ENCODE measurements at places on chromosomes 4 and X.

DNA sequence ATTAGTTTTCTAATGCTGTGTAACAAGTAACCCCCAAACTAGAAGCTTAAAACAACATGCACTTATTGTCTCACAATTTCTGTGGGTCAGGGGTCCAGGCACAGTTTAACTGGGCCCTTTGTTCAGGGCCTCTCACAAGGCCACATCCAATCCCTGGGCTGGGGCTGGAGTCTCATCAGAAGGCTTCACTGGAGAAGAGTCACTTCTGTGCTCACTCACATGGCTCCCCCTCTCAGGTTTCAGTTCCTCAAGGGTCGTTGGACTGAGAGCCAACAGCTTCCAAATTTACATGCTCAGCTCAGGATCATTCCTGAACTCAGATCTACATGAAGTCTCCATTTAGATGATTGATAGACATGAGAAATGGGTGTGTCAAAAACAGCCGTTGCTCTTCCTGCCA lies 77.1 kb downstream of the EVC start:
- DNase-seq = no peak

GRCh38 chr4:26081795-26082498 lies 167.9 kb downstream of the SMIM20 start:
- DNase-seq = no peak

GRCh38 chrX:150362599-150363481 lies at the start of gene MAMLD1:
TSS of gene MAMLD1 (plus strand) at chrX:150363317. CDS start at chrX:150445517, 82,200 bp downstream.
- peak; percentile 45 for DNase-seq

- no peak for DNase-seq
Observed at GRCh38 chr4:184755278-184755677, 21.4 kb upstream of the CENPU start.

DNA sequence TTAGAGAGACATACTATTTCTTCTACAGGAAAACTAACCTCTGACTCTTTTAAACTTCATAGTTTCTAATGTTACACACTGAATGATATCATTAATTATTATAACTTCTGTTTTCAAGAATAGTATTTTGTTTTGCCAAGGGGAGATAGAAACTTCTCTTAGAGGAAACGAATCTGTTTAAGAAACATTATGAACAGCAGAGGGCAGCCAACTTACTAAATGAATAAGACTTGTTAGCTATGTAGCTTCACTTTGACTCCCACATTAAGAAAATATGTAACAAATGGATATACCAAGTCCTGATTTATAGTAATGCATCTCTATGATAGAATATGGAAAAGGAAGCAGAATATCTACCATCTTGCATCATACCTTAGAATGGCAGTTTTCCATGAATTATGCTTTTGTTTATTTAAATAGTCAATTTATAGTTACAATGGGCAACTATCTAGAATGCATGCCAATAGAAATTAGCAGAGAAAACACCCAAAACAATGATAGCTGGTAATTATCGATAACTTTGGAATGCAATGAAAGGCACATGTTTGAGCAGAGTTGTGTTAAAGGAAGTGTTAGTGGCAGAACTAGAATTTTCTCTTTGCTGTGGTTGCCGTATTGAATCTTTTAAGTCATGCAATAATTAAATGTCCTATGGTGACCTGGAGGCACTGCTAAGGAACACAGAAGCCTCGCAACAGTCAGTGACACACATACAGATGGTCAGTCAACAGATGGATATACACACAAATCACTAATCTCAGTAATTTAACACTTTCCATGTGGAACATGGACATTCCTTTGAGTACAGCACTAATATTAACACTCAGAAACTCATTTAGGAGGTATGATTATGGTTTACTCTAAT lies 105.7 kb upstream of the PDLIM3 start:
- no peak for DNase-seq

DNA sequence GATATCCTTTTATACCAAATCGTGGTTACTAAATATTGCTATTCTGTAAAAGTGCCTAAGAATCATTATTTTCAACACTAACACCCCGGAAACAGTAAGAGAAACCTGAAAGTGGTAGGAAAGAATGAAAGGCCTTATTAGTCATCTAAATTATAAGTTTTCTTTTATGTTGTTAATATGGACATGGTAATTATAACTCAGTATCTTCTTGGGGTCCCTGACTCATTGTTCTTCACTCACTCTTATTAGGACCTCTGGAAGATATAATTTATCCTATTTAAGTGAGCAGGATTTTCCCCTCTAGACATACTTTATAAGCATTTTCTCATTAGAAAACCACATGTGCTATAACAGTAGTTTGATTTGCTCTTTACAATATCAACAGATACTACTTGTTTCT lies 51.0 kb downstream of the SMARCA5 start:
- no peak for DNase-seq

DNA sequence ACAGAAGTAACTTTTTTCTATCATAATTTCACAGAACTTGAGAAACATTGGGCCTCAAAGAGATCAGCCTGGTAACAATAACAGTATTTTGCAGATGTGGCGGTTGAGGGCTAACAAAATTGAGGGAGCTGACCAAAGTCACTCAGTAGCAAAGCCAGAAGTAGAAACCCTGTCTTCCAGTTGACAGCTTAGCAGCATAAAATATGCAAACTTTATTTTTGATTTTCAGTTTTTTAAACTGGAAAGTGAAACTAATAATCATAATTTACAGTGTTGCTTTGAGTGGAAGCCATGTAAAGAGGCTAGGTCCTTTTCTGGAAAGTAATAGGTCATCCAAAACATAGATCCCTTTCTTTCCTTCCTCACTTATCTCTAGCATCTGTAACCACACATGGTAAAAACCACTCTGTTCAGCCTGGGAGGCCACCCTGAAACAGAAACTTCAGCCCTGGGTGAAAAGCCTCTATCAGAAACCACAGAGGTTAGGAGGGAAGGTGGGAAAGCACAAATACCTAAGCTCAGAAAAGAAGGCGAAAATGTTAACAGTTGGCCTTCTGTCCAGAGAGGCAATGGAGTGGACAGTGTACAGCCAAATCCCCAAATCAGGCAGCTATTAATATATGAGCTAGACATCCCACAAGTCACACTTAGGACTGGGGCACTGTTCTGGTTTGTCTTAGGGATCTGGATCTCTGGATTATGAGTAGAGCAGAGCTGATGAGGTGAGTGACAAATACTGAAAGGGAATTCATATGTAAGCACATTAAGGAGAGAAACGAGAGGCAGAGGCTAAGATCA lies 61.1 kb upstream of the ARSJ start:
- DNase-seq = no peak

GRCh38 chr4:7261536-7261935 lies 69.2 kb downstream of the SORCS2 start:
- DNase-seq = no peak

DNA sequence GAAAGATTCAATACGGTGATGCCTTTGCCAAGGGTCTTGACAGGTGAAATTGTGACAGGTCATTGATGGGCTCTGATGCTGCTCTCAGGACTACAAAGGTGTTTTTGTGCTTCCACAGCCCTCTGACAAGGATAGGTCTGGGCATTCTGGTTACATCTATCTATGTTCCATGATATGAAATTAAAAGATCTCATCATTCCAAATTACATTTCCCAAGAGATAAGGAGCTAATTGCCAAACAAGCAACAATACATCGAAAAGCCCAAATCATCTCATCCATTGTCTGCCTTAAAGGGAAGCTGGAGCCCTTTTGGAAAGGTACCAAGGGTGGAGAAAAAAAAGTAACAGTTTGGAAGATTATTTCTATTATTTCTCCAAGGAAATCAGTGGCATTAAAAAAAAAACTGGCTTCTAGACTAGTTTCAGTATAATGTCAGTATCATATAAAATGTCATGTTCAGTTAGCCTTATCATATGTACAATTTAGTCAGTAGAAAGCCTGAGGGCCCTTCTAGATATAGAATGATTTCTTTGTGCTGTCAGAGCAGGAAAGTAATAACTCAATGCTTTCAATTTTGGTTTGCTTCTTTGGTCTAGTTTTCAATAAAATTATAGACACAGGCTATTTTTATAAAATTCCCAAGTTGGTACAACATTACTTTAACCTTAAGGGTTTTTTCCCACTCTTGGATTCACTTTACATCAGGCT lies 224.5 kb upstream of the GPRIN3 start:
- no peak for DNase-seq

All from effector memory CD4-positive, alpha-beta T cell (primary cell).